ENCODE measurements at places on chromosomes 16 and 17.

DNA sequence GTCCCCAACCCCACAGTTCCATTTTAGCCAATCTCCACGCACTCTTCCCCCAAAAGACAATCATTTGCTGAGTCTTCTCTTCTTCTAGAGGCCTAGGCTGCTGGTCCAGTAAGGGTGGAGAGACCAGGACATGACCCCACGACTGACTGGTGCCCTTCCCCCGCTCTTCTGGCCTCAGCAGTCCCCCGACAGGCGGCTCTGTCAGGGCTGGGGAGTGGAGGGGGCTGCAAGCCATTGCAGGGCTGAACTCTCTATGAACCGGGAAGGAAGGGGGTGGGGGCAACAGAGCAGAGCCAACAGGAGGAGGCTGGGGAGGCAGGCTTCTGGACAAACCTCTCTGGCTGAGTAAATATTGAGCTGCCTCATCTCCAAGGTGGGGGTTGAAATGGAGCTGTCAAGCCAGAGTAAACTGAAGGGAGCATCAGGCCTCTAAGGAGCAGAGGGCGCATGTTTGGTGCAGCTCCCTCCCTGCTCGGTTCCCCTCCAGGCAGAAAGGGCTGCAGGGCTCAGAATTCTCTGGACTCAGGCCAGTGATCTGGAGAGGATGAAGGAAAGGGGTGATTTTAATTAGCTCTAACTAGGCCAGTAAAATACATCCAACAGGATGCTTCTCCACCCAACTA is 8.7 kb downstream of the HOXB1 start:
- DNase-seq = no peak

DNA sequence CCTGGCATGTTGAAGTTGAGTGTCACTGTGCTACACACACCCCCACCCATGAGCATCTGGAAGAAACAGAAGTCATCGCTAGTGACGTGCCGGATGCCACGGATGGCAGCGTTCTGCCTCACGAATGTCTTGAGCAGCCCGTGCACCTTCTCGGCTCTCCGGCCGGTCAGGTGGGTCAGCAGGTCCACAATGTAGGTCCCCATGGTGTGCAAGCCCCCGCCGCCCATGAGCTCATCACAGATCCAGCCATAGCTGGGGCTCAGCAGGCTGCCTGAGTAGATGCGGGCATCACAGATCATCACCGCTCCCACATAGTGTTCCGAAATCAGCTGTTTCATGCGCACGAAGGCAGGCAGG is 8.9 kb downstream of the C16orf86 start:
- DNase-seq = no peak

- DNase-seq = no peak
These were observed 14.8 kb downstream of the MPRIP start for GRCh38 chr17:17057057-17057551.

DNA sequence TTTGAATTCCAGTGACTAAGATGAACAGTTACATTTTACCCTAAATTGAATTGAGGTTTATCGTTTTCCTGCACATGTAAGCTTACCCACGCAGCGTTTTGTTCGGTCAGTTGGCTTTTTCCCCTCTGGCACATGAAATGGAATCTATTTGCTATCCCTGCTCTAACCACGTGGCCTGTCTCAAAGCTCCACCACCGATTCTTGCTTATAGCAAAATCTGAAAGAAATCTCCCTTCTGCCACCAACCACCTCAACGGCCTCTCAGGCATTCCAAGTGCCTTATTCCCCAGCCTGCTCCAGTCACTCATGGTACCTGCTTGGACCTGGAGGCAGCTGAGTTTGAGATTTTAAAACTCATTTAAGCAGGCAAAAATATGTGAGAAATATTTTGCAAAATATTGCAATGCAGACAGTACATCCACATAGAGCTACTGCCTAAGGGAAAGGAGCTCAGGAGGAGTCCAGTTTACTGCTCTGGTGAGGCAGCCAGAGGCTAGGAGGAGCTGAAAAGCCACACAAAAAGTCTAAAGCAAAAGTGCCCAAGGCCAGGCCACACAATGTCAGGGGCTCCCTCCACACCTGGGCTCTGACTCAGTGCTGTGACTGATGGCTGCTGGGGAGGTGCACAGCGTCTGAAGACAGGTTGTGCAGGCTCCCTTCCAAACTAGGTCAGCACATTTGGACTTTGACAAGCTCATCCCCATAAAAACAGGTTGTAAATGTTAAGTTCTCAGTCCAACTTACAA is 26.4 kb downstream of the ARHGAP17 start:
- no peak for DNase-seq

- no peak for DNase-seq
These were observed 273.2 kb downstream of the C16orf95 start for GRCh38 chr16:87044032-87044382.
